Activated naive CD4-positive, alpha-beta T cell (primary cell): ENCODE measurements at places on chromosomes 7 and 10.

DNA sequence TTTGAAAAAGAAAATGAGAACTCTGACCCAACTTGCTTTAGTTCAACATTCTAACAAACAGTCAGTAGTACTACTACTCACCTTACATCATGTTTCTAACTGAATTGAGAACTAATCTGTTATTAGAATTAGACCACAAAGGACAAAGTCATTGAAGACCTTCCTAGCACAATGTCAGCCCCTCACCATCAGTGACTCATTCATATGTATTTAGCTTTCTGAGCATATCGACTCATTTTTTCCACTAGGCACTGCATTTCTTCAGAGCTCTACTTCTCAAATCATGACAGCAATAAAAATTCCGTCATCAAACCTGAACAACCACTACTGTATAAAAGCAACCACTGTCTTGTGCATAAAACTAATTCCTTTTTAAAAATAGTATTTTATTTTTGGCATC is 4.4 kb upstream of the LRRN3 start:
- no peak for DNase-seq

DNA sequence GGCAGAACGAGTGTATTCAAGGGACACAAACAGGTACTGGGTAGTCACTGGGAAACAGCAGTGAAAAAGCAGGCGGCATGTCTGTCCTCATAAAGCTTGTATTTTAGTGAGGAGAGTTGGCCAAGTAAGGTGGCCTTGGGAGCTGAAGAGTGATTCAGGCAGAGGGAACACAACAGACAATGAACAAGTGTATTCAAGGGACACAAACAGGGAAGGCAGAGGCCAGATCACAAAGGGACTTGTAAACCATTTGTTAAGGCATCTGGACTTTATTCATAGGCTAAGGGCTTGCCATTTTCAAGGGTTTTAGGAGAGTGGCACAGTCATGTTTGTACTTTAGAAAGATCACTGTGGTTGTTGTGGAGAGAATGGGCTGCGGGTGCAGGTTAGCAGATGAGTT is 49.0 kb downstream of the LRMDA start:
- no peak for DNase-seq

GRCh38 chr10:28554952-28555351 is 22.0 kb downstream of the WAC start:
- DNase-seq = no peak

- no peak for DNase-seq
These were observed 115.8 kb upstream of the ANLN start for GRCh38 chr7:36273836-36274235.

DNA sequence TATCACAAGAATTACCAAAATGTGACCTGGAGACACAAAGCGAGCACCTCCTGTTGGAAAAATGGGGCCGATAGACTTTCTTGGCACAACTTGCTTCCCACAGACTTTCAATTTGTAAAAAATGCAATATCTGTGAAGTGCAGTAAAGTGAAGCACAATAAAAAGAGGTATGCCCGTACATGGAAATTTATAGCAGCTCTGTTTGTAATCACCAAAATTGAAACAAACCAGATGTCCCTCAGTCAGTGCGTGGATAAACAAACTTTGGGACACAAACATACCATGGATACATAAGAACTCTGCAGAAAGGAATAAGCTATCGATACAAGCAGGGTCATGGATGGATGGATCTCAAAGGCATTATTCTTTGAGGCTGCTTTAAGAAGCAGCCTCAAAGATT is 33.6 kb downstream of the ARID5B start:
- no peak for DNase-seq

- DNase-seq = no peak
These were observed 20.3 kb upstream of the PRKCQ start for GRCh38 chr10:6600224-6600987.

DNA sequence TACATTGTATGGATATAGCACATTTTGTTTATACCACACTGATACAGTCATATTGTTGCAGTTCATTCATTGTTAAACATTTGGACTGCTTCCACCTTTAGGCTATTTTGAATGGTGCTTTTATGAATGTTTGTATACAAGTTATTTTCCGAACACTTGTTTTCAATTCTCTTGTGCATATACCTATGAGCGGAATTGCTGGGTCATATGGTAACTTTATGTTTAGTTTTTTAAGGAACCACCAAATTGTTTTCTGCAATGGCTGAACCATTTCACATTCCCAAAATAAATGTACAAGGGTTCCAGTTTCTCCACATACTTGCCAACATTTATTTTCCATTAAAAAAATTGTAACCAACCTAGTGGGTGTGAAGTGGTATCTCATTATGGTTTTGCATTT is 4.0 kb upstream of the EXOC4 start:
- DNase-seq = no peak

GRCh38 chr10:110323503-110323902 is 18.8 kb upstream of the SMNDC1 start:
- no peak for DNase-seq

- no peak for DNase-seq
These were observed 22.7 kb upstream of the AASS start for GRCh38 chr7:122166740-122167139.
